ENCODE measurements at places on chromosomes 1 and 21. TPM values are rescaled to one million over a fixed set of nuclear protein-coding genes. Genes with fewer than 3 reads are reported as not detected.

Gene RNU1-1
- total RNA-seq, result 6,803 TPM

Gene RHBDL2
- total RNA-seq, result 0.32 TPM

- H3K4me3 ChIP-seq, result no peak overlapping the region
- DNase-seq, result no peak
- no peaks in the 10 kb centered on the region for H3K4me1 ChIP-seq
Observed at GRCh38 chr1:221620437-221621384, 121.2 kb downstream of the DUSP10 start.

Gene HDAC1
- total RNA-seq, result 68.9 TPM

DNA sequence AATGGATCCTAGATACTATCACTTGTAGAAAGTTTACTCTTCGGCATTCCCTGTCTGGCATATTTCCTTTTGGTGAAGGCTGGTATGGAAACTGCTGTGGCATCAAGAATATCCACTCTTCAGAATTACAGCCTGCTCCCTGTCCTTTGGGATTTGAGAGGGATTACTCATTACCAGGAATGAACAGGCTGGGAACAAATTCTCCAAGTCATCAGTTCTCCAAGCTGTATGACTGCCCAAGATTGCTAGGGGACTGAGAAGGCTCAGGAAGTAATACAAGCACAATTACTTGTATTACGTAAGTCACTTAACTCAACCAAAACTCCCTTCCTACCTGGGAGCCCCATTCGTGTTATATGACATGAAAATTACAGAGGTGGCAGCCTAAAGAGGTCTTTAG is 49.6 kb downstream of the CD58 start:
- no peak overlapping the region for H3K27ac ChIP-seq
- H3K27me3 ChIP-seq, result no peaks in the 10 kb centered on the region
- peaks cover 7% of the 10 kb centered on the region for H3K4me1 ChIP-seq
- peaks cover 11% of the 10 kb centered on the region for H3K36me3 ChIP-seq
- DNase-seq, result no peak

Gene RNF186
- total RNA-seq, result not detected

DNA sequence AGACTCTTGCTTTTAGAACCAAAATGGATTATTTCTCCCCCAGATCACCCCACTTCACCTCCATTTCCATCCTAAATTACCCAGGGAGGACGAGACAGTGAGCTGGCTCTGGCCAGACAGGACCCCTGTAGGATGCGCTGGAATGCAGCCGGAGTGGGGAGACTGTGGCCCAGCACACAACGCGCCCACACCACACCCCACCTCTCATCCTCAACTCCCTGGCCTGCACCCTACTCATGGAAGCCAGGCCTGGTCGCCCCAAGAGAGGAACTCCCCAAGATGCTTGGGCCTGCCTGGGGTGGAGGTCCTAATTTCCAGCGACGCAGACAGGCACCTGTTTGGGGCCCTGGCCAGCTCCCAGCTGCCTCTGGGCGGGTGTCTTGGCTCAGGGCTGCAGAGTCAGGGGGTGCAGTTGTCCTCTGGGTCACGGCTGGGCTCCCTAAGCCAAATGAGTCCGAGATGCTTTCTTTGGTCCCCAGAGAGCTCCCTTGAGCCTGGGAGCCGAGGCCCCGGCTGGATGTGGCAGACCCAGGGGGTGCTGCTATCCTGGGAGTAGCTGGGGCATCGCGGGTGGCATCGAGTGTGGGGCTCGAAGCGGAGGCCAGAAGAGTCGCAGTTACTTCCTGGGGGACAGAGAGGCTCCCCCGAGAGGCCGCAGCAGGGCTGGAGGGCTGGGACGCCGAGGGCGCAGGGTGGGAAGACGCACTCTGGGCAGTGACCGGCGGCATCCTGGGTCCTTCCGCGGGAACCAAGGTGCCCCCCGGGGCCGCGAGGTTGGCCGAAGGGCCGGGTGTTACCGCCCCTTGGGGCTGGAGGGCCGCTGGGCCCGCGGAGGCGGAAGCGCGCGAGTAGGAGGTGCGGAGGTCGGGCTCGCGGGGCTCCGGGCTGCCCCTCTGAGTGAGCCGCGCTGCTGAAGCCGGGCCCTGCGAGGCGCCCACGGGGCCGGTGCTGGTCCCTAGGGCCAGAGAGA is 10.4 kb downstream of the CLEC20A start:
- no peak overlapping the region for H3K27ac ChIP-seq
- peak overlapping the region; percentile 49 for H3K4me3 ChIP-seq
- no peaks in the 10 kb centered on the region for H3K36me3 ChIP-seq
- peaks cover 4% of the 10 kb centered on the region for H3K27me3 ChIP-seq

Gene GPR52
- total RNA-seq, result 2.6 TPM

Gene CRNN
- total RNA-seq, result not detected

DNA sequence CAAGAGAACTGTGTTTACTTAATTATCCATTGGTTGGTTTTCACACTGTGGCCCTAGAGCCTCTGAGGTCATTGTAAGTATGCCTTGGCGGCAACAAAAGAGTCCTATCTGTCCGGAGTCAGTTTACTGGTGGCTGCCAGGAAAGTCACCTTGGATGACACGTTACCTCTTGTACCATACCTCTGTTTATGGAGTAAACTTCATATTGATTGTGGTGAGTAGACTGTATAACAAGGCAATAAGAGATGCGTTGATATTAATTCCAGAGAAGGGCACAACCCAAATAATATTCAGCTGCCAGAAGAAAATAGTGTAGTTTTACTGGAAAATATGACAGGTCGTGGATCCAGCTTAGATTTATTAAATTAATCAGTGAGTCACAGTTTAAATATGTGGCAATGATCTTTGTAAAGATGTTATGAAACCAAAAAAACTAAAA is 20.4 kb upstream of the KIF14 start:
- H3K27me3 ChIP-seq, result no peaks in the 10 kb centered on the region
- H3K4me3 ChIP-seq, result no peak overlapping the region
- peaks cover 14% of the 10 kb centered on the region for H3K36me3 ChIP-seq
- peaks cover 17% of the 10 kb centered on the region for H3K4me1 ChIP-seq
- no peak for DNase-seq

- no peak overlapping the region for H3K27ac ChIP-seq
- no peaks in the 10 kb centered on the region for H3K27me3 ChIP-seq
- DNase-seq, result no peak
- no peaks in the 10 kb centered on the region for H3K36me3 ChIP-seq
Observed at GRCh38 chr1:227365473-227366431, 47.5 kb upstream of the CDC42BPA start.

- no peak overlapping the region for H3K27ac ChIP-seq
- no peaks in the 10 kb centered on the region for H3K36me3 ChIP-seq
- no peak overlapping the region for H3K4me3 ChIP-seq
- DNase-seq, result no peak
Observed at GRCh38 chr1:218698141-218698540, 353.0 kb downstream of the TGFB2 start.

DNA sequence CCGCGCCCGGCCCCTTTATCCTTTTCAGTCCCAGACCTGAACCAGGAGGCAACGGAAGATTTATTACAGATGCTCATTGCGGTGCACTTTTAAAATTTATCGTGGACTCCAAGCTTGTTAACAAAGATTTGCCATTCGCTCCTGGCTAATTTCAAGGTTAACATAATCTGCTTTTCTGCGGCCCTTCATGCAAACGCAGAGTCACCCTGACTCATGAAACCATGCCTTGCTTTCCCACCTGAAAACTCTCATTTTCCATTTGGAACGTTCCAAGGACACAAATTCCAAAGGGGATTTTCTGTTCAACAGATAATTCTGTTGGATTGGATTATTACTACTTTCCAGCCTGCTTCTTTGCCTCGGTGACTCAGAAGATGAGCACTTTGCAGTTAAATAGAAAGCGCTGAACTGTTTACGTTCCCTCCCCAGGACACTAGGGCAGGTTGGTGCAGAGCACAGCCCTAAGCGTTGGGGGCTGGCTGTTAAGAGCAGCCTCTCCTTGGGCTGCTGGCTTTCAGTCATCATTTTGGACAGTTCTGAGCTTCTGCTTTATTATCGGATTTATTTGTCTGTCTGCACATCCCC is 51.1 kb downstream of the CD247 start:
- no peak overlapping the region for H3K4me3 ChIP-seq
- no peaks in the 10 kb centered on the region for H3K27me3 ChIP-seq
- H3K27ac ChIP-seq, result no peak overlapping the region
- no peaks in the 10 kb centered on the region for H3K36me3 ChIP-seq
- no peak for DNase-seq
- H3K4me1 ChIP-seq, result no peaks in the 10 kb centered on the region

DNA sequence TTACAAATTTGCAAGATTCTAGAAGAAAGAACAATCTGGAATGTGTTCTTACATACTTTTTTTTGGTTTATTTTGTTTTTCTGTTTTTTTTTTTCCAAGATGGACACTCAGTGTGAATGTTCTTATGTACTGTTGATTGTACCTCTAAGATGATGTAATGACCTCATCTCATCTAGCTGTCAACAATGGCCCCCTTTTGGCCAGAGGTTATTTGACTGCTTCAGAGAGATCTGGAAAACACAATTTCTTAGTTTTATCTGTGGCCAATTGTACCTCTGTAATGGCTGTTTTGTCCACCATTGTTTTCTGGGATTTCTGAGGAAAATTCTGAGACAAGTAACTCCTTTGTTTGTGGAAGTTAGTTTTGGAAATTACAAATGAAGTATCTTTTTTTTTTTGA is 38.9 kb downstream of the ST6GALNAC3 start:
- H3K4me3 ChIP-seq, result no peak overlapping the region
- H3K27me3 ChIP-seq, result no peaks in the 10 kb centered on the region
- H3K36me3 ChIP-seq, result no peaks in the 10 kb centered on the region
- peaks cover 8% of the 10 kb centered on the region for H3K4me1 ChIP-seq

Gene CELA3B
- not detected for total RNA-seq

- H3K27me3 ChIP-seq, result no peaks in the 10 kb centered on the region
- no peak for DNase-seq
- H3K36me3 ChIP-seq, result no peaks in the 10 kb centered on the region
- no peak overlapping the region for H3K27ac ChIP-seq
- H3K4me1 ChIP-seq, result no peaks in the 10 kb centered on the region
Observed at GRCh38 chr1:68308034-68308433, 75.7 kb upstream of the WLS start.

- no peaks in the 10 kb centered on the region for H3K27me3 ChIP-seq
- H3K4me3 ChIP-seq, result no peak overlapping the region
Observed at GRCh38 chr1:192435704-192436103, 118.9 kb downstream of the RGS21 start.

DNA sequence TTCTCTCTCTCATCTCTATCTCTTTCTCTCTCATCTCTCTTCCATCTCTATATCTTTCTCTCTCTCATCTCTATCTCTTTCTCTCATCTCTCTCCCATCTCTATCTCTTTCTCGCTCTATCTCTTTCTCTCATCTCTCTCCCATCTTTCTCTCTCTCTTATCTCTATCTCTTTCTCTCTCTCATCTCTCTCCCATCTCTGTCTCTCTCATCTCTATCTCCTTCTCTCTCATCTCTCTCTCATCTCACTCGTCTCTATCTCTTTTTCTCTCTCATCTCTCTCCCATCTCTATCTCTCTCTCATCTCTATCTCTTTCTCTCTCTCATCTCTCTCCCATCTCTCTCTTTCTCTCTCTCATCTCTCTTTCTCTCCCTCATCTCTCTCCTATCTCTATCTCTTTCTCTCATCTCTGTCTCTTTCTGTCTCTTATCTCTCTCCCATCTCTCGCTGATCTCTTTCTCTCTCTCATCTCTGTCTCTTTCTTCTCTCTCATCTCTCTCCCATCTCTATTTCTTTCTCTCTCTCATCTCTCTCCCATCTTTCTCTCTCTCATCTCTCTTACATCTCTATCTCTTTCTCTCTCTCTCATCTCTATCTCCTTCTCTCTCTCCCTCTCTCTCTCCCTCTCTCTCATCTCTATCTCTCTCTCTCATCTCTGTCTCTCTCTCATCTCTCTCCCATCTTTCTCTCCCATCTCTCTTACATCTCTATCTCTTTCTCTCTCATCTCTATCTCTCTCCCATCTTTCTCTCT is 388.7 kb downstream of the NPHP4 start:
- H3K36me3 ChIP-seq, result no peaks in the 10 kb centered on the region
- no peak for DNase-seq
- H3K4me1 ChIP-seq, result peaks cover 2% of the 10 kb centered on the region
- peaks cover 5% of the 10 kb centered on the region for H3K27me3 ChIP-seq
- no peak overlapping the region for H3K4me3 ChIP-seq

GRCh38 chr1:1063945-1064831 is 9.9 kb downstream of the RNF223 start:
- H3K4me1 ChIP-seq, result peaks cover 28% of the 10 kb centered on the region
- no peak overlapping the region for H3K4me3 ChIP-seq
- peaks cover 70% of the 10 kb centered on the region for H3K27me3 ChIP-seq
- H3K27ac ChIP-seq, result no peak overlapping the region
- no peaks in the 10 kb centered on the region for H3K36me3 ChIP-seq

Gene BTF3L4
- 33.8 TPM for total RNA-seq

Gene KRTAP11-1
- not detected for total RNA-seq

- H3K36me3 ChIP-seq, result no peaks in the 10 kb centered on the region
- no peaks in the 10 kb centered on the region for H3K4me1 ChIP-seq
- no peaks in the 10 kb centered on the region for H3K27me3 ChIP-seq
- no peak overlapping the region for H3K27ac ChIP-seq
- no peak for DNase-seq
Observed at GRCh38 chr1:201214461-201214860, 23.8 kb downstream of the IGFN1 start.

Gene PGBD5
- 2.3 TPM for total RNA-seq

GRCh38 chr1:95115708-95116137 is 1.4 kb upstream of the TLCD4 start:
- H3K36me3 ChIP-seq, result no peaks in the 10 kb centered on the region
- DNase-seq, result no peak
- H3K27ac ChIP-seq, result no peak overlapping the region
- H3K27me3 ChIP-seq, result no peaks in the 10 kb centered on the region
- no peak overlapping the region for H3K4me3 ChIP-seq
- H3K4me1 ChIP-seq, result peaks cover 11% of the 10 kb centered on the region

Gene ATP1A4
- total RNA-seq, result 1.1 TPM

GRCh38 chr1:3501856-3502640 is 47.6 kb downstream of the ARHGEF16 start:
- no peak overlapping the region for H3K4me3 ChIP-seq
- peak; percentile 82 for DNase-seq
- H3K4me1 ChIP-seq, result peaks cover 14% of the 10 kb centered on the region
- H3K27me3 ChIP-seq, result no peaks in the 10 kb centered on the region
- no peak overlapping the region for H3K27ac ChIP-seq

Gene GBP7
- not detected for total RNA-seq

Gene TCEA3
- 41.9 TPM for total RNA-seq

Gene RUNX3
- 13.1 TPM for total RNA-seq

Gene NCMAP
- total RNA-seq, result 9.2 TPM

Measured in lower lobe of right lung (tissue), 2 donors.